ENCODE measurements at places on chromosomes 2 and 18. TPM values are rescaled to one million over a fixed set of nuclear protein-coding genes. Genes with fewer than 3 reads are reported as not detected.
A peak's percentile ranks its signal among the peaks of the same experiment; 100 is the strongest.

Gene SCRN3
- 26.9 TPM for total RNA-seq

GRCh38 chr2:197576631-197577030 is 60.8 kb downstream of the MOB4 start:
- no peak overlapping the region for H3K27ac ChIP-seq
- H3K4me1 ChIP-seq: no peaks in the 10 kb centered on the region
- no peaks in the 10 kb centered on the region for H3K36me3 ChIP-seq
- DNase-seq: no peak

DNA sequence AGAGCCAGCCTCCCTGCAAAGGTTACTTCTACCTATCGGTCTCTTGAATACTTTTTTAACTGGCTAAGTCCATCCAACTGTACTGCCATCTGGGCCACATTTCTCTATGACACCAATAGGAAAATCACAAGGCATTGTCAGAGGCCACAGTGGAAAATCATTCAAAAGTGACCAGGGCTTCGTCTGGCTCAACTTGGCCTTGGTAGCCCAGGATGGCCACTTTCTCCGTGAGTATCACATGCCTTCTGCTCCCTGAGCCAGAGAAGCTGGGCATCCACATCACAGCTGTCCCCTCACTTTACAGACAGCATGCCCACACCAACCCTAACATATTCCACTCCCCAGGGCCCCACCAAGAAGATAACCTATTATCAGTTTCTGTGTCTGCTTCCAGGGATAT is 5.8 kb downstream of the CIB4 start:
- H3K27me3 ChIP-seq: no peaks in the 10 kb centered on the region
- no peak overlapping the region for H3K27ac ChIP-seq
- DNase-seq: no peak
- H3K36me3 ChIP-seq: no peaks in the 10 kb centered on the region
- H3K4me3 ChIP-seq: no peak overlapping the region

GRCh38 chr18:11980494-11981191 is 664 bp upstream of the IMPA2 start:
- DNase-seq: peak; percentile 95
- H3K27me3 ChIP-seq: no peaks in the 10 kb centered on the region
- H3K4me1 ChIP-seq: peaks cover 31% of the 10 kb centered on the region

Gene SERPINB4
- not detected for total RNA-seq

- H3K4me3 ChIP-seq: no peak overlapping the region
- no peaks in the 10 kb centered on the region for H3K36me3 ChIP-seq
- no peak overlapping the region for H3K27ac ChIP-seq
- no peaks in the 10 kb centered on the region for H3K27me3 ChIP-seq
- H3K4me1 ChIP-seq: no peaks in the 10 kb centered on the region
These were observed 96.8 kb downstream of the UXS1 start for GRCh38 chr2:106097038-106098000.

Gene GNLY
- total RNA-seq: not detected

DNA sequence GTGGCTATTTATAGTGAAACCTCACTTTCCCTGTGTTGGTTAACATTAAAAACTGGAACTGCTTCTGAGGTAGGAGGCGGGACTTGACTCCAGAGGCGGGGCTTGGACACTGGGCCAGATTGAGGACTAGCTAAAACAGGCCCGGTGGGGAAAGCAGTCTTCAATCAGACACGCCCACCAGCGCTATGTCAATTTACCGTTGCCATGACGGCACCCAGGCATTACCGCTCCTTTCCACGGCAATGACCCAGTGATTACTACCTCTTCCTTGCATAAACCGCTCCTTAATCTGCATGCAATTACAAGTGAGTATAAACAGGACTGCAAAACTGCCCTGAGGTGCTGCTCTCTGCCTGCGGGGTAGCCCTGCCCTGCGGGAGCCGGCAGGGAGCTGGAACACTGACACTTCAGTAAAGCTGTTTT is 35.3 kb downstream of the LRRFIP1 start:
- peak overlapping the region; percentile 9 for H3K4me3 ChIP-seq
- DNase-seq: peak; percentile 96
- no peaks in the 10 kb centered on the region for H3K27me3 ChIP-seq
- H3K36me3 ChIP-seq: no peaks in the 10 kb centered on the region

DNA sequence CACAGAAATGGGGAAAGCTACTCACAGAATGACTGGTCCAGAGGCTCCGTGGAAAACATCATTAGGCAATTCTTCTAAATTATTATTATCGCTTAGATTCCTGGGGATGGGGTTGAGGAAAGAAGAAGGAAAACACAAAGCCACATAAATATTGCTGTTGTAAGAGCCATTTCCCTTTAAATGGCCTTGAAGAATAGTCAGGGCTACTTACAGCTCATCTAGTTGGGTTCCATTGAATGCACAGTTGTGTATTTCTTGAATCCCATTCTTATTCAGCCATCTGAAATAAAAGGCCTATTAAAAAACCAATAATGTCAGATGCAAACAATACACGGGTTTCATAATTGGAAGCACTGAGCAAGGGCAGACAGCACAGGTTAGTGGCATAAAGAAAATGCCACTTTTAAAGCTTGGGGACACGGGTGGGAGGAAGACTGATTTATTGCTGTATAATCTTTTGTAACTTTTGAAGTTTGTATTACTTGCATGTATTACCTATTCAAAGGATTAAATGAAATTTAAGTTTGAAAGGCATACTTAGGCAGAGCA is 171.4 kb downstream of the FSHR start:
- no peak overlapping the region for H3K4me3 ChIP-seq
- 0 out of 2 replicates have a peak, but pooled peaks cover 17% of the 10 kb centered on the region for H3K27me3 ChIP-seq
- no peaks in the 10 kb centered on the region for H3K4me1 ChIP-seq

DNA sequence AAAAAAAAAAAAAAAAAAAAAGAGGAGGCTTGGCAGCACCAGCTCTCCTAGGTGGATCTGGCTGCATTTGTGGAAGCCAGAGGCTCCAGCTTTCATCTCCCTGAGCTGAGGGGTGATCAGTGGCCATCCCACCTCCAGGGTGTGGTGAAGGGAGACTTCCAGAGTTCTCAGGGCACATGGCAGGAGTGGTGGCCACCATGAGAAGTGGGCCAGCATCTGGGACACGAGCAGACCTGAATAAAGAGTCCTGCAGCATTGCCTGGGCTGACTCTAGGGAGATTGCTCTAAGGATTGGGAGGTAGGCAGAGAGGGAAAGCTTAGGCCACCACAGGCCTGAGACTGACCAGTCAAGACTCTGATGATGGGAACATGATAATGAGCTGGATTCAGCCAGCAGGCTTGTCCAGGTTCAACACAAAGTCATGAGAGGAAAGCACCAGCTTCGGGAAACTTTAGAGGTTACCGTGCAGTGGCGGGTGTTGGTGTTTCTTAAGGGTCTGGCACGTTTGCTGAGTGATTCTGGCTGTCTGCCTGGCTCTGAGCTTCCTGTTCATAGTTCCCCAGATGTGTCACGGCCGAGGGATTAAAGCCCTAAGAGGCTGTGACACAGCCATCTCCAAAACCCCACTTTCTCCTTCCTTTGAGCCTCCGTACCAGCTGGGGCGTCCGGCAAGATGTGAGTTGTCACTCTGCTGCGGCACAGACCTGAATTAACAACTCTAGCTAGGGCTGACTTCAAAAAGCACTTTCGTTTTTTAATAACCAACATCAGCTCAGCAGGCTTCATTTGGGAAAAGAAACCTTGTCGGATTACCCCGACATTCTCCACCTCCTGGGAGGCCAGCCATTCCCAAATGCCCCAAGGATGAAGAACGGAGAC is 38.3 kb upstream of the IL1R1 start:
- no peak overlapping the region for H3K27ac ChIP-seq
- no peak overlapping the region for H3K4me3 ChIP-seq
- no peaks in the 10 kb centered on the region for H3K27me3 ChIP-seq
- no peaks in the 10 kb centered on the region for H3K36me3 ChIP-seq
- H3K4me1 ChIP-seq: peaks cover 30% of the 10 kb centered on the region
- DNase-seq: peak; percentile 37

Gene LIMS3
- 1.4 TPM for total RNA-seq
